ENCODE measurements at places on chromosomes 7 and 10.
A peak's percentile ranks its signal among the peaks of the same experiment; 100 is the strongest.

- peak; percentile 72 for DNase-seq
Observed at GRCh38 chr7:100396421-100396982, 23.2 kb downstream of the PILRA start.

GRCh38 chr10:35124540-35124939, 2.1 kb upstream of the CREM start:
- DNase-seq, result no peak

GRCh38 chr7:47451851-47452205, 130.1 kb downstream of the TNS3 start:
- DNase-seq, result no peak

GRCh38 chr10:102682981-102683380, 31.2 kb downstream of the ARL3 start:
- DNase-seq, result no peak

GRCh38 chr10:79628083-79628482, 17.3 kb downstream of the SFTPA1 start:
- DNase-seq, result no peak

GRCh38 chr10:79347226-79347893, at the start of gene PPIF:
Gene PPIF (plus strand): TSS chr10:79347469. CDS start chr10:79347549, 80 bp downstream.
- peak; percentile 93 for DNase-seq

GRCh38 chr10:78914502-78915189, 154.1 kb upstream of the ZMIZ1 start:
- no peak for DNase-seq

Data from stimulated activated CD4-positive, alpha-beta T cell treated with anti-CD3 and anti-CD28 coated beads, Interleukin-4, amount 100 ng/mL, for 24 hours (primary cell).